Effector CD4-positive, alpha-beta T cell (primary cell): ENCODE measurements at places on chromosomes 12 and 14.
A peak's percentile ranks its signal among the peaks of the same experiment; 100 is the strongest.

DNA sequence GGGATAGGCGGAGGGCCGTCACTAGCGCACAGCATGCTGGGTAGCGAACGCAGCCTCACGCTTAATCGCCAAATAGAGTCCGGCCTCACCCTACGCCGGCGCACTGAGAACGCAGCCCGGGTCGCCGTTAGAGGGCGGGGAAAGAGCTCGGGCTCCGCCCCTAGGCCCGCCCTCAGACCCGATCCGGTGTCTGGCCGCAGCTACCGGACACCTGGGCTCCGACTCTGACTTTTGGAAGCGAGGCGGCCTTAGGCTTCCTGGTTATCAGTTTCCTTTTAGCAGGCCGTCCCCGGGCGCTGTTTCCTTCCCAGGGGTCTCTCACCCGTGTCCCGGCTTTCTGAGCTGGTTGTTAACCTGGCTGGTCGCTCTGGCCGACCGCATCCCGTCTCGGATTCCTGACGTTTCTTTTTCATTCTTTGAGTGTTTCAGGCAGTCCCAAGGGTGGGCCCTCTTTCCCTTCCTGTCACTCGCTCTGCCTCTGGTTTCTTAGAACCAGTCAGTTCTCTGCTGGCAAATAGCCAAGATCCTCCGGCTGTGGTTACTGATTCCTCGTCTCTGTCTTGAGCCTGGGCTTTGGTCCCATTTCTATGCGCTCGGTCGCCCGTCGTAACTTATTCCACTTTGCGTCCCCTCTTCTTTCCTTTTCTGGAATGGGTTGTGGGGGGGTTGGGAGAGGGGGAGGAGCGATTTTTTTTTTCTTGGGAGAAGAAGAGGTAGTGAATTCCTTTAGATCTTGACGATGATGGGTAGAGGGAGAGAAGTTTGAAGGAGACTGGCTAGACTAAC lies 464 bp upstream of the STRN3 start:
- DNase-seq, result peak; percentile 84

GRCh38 chr12:111277570-111277969 lies 91.3 kb downstream of the PHETA1 start:
- no peak for DNase-seq

DNA sequence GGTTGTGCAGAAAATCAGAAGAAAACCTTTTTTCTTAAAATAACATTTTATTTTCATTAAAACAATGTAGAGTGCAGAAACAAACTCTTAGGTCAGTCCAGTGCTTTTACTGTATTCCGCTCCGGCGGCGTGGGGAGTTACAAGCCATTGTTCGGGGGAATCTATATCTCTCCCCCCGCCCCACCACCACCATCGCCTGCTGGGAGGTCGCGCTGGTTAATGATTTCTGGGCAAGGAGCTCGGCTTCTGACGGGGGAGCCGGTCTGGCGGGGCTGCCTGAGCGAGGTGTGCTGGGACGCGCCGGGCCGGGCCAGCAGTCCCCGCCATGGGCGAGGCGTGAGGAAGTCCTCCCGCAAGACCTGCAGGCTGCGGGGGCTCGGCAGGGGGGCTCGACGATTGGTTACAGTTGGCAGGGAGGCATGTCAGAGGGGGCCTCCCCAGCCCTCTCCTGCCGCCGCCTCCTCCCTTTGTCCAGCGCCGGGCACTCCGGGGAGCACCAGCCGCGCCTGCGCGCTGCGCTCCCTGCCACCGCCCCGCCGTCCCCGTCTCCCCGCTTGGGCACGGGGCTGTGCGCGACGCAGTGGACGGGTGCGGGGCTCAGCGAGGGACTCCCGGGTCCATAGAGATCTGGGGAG lies 1.0 kb upstream of the DUSP6 start:
- peak; percentile 16 for DNase-seq

DNA sequence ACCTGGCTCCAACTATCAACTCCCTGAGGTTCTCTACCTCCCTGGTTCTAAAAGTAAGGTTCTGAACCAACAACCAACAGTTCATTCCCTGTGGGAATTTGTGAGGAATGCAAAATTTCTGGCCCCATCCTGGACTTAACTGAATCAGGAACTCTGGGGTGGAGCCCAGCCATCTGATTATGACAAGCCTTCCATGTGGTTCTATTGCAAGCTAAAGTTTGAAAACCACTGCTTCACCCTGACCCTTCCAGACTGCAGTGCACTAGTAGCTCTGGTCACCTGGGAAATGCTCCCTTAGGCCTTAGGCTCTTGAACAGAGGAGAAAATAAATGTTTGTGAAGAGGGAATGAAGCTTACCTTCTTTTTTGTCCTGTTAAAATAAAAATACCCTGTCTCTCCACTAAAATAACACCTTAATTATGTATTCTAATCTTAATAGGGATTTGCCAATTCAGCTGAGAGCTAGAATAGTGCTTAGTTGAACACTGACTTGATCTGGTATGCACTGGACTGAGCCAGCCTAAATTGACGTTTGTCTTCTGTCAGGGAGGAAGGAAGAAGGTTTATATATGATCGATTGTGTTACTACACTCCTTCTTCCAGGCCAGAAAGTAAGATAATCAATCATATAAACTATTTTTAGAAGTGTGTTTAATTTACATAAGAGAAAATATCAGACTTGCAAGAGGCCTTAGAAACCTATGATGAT lies 39.1 kb upstream of the DDHD1 start:
- no peak for DNase-seq

DNA sequence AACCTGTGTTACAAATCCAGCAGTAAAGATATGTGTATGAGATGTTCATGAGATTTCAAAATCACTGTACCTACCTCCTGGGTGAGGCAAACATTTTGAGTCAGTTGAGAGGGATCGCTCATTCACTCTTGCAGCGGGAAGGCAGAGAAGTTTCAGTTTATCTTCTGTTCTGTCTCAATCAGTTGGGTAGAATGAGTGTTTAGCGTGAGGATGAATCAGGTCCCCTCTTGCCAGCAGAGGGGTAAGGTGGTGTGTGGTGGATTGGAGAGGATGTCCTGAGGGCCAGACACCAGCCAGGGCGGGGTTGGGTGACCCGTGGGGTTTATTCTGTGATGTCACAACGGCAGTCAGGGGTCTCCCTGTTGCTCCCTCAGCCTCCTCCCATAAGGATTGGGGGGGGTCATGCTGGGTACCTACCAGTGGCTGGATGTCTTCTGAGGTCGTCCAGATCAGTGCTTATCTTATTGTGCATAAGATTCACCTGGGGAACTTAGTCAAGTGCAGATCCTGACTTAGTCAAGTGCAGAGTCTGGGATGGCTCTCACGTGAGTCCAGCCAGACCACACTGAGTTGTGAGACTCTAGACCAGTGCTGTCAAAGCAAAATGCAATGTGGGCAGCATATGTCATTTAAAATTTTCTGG lies at the start of gene GSG1:
Gene GSG1 (minus strand): TSS at position 277 of the 643 bp plus-strand sequence. CDS start 155 bp downstream, at position 122.
- no peak for DNase-seq

- DNase-seq, result no peak
Observed at GRCh38 chr12:3389986-3390385, 101.0 kb upstream of the PRMT8 start.

DNA sequence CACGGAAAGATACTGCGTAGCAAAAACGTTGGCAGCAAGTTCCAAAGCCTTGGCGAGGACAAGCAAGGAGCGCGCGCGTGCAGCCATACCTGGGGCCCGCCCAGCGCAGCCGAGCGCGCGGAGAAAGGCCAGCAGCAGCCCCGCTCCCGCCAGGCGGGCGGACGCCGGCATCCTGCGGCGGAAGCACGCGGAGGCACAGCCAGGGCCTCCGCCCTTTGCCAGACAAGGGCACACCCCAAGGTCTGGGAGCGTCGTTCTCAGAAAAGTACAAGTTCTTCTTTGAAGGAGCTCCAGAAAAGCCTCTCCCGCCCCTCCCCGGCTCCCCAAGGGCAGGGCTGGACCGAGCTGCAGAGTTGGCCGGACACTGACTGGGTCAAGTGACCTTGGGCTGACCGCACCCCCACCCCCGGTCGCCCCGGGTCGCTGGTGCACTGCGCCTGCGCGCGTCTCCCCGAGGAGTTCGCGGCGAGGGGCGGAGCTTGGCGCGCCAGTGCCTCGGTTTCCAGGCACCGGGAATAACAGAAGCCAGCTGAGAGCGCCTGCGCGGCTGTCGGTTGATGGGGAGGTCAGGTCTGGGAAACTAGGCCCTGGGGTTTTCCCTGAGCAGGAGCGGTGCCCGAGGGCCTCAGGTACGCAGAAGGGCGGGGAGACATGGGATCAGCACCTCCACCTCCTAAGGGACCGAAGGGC lies at the start of gene ZC2HC1C:
Gene ZC2HC1C (plus strand): TSS at position 521 of the 690 bp plus-strand sequence. CDS start 933 bp downstream, outside the sequence.
- peak; percentile 17 for DNase-seq

GRCh38 chr14:100626614-100627013 lies 39.4 kb upstream of the BEGAIN start:
- DNase-seq, result no peak

DNA sequence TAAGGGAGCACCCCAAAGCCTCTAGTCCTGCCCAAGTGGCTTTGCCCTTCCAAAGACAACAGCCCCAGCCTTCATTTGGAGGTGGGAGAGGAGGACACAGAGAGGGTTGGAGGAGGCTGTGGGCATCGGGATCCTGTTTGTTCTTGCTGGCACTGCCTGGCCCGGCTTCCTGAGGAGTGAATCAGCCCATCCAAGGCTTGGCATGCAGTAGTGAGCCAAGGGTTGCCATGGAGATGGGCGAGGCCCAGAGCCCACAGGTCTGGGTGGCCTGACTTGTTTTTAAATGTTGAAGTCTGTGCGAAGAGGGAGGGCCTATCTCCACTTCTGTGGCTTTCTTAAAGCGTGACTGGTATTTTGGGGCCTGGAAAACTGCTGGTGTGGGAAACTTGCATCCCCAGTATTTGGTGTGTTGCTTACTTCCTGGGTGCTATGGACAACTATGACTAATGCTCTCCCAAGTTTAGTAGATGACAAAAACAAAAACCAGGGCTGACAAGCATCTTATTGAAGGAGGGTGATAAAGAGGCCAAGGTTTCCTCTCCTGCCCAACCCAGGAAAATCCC lies 15.8 kb downstream of the CD9 start:
- no peak for DNase-seq

- no peak for DNase-seq
Observed at GRCh38 chr12:14260011-14260993, 105.2 kb upstream of the ATF7IP start.

DNA sequence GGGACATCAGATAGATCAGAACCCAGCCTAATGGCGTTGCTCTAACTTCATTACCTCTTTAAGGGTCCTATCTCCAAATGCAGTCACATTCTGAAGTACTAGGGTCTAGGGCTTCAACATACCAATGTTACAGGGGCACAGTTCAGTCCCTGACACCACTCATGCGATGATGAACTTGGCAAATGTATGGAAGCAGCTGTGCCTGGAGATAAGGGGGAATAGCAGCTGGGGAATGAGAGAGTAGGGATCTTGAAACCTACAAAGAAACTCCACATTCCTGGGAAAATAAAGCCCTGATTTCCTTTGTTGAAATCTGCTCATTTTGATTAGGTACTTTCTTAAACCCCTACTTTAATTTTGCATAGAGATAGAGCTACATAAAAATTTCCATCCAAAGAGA lies 20.5 kb upstream of the TMCC3 start:
- no peak for DNase-seq

DNA sequence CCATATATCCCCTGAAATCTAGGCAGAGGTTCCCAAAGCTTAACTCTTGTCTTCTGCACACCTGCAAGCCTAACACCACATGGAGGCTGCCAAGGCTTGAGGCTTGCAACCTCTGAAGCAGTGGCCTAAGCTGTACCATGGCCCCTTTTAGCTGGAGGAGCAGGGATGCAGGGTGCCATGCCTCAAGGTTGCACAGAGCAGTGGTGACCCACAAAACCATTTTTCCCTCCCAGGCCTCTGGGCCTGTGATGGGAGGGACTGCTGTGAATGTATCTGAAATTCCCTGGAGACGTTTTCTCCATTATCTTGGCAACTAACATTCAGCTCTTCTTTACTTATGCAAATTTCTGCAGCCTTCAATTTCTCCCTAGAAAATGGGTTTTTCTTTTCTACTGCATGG lies 210.0 kb upstream of the KITLG start:
- DNase-seq, result no peak

- no peak for DNase-seq
Observed at GRCh38 chr12:65520658-65521057, 242.2 kb downstream of the MSRB3 start.

GRCh38 chr12:48779869-48780268 lies 9.0 kb downstream of the ADCY6 start:
- no peak for DNase-seq

DNA sequence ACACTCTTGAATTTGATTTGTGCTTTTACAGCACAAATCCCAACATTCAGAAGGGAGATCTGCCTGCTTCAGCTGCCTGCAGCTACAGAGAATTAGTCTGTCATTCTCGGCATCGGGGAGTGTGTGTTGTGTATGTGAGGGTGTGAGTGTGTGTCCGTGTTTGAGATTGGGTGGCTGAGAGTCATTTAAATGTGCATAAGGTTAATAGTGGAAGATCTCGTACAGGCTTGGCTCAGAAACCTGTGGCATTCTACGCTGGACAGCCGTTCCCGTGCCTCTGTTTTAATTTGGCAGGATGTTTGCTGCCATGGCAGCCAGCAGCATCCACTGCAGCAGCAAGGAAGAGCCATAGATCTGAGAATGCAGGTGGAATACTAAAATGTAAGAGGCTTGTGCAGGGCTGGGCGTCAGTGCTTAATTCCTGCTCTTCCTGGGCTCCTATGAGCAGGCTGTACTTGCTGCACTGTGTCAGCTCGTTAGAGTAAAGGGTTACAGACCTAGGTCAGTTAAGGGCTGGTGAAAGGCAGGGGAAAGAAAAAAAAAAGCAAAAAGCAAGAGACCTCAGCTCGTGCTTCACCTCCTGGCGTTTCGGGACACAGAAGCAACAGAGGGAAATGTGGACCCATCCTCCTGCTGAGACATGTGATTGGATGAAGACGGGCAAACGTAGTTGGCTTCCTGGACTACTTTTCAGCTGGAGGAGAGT lies 205.4 kb downstream of the NAV3 start:
- DNase-seq, result no peak

DNA sequence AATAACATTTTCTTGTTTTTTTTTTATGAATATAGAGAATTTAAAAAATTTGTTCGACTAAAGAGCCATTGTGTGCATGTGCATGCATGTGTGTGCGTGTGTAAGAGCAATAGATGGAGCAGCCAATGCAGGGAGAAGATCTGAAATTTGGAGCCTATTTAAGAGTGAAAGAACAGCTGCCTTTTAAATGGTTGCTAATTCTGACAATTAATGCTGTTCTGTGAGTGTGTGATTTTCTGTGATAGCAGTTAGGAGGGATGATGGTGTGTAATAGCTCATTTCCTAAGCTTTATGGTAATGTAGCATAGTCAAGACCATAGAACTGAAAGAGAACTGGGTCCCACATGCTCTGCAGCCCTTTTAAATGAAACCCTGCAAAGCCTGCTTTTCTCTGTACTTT lies 137.9 kb downstream of the NRXN3 start:
- DNase-seq, result no peak

- DNase-seq, result no peak
Observed at GRCh38 chr14:68199554-68200151, 380.1 kb downstream of the RAD51B start.

DNA sequence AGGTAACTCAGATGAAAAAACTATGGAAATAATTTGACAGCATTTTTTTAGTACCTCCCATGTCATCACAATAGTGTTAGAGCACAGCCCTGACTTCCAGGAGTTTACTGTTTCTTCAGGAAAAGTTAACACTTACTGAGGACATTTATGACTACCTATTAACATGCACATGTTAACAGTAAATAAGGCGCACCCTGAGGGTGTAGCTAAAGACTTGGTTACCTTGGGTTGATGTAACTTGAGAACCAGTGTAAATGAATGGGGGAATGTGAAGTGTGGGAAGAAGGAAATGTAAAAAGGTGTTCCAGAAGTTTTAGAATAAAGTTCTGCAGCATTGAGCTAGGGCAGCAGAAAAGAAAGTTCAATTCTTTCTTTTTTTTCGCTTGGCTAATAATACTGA lies 366.2 kb downstream of the EGLN3 start:
- DNase-seq, result no peak

- no peak for DNase-seq
Observed at GRCh38 chr12:109439181-109439580, 37.9 kb downstream of the KCTD10 start.

GRCh38 chr14:72590577-72590976 lies 303.3 kb downstream of the DPF3 start:
- no peak for DNase-seq
